CD4-positive, alpha-beta T cell treated with Interleukin-4 for 4 hours (primary cell): ENCODE measurements at places on chromosomes 6 and 20.

GRCh38 chr6:86820750-86821149 lies 116.6 kb upstream of the HTR1E start:
- no peak for DNase-seq

DNA sequence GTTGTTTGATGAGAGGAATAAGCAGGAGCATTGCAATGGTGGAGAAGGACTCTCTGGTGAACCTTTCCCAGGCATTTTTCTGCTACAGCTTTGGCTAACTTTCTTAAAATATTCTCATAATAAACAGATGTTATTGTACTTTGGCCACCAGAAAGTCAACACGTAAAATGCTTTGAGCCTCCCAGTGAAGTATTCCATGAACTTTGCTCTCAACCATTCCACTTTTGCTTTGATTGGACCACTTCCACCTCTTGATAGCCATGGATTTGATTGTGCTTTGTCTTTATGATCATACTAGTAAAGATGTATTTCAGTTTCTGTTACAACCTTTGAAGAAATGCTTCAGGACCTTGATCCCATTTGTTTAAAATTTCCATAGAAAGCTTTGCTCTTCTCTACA lies 241.1 kb downstream of the TENT5A start:
- no peak for DNase-seq

DNA sequence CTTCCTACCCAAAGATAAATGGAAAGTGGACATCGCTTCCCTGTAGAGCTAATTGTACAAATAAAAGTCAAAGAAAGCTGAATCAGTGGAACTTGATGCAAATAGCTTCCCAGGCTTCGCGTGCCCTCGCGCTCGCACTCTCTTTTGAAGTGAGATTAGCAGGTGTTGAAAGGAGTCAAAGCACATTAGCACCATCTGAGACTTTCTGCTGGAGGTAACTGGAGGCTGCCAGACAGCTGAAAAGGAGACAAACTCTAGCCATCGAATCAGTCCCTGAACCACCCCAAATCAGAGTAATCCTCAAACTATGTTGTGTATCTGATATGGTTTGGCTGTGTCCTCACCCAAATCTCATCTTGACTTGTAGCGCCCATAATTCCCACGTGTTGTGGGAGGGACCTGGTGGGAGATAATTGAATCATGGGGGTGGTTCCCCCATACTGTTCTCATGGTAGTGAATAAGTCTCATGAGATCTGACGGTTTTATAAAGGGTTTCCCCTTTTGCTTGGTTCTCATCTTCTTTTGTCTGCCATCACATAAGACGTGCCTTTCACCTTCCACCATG lies 23.7 kb downstream of the SULF2 start:
- no peak for DNase-seq

DNA sequence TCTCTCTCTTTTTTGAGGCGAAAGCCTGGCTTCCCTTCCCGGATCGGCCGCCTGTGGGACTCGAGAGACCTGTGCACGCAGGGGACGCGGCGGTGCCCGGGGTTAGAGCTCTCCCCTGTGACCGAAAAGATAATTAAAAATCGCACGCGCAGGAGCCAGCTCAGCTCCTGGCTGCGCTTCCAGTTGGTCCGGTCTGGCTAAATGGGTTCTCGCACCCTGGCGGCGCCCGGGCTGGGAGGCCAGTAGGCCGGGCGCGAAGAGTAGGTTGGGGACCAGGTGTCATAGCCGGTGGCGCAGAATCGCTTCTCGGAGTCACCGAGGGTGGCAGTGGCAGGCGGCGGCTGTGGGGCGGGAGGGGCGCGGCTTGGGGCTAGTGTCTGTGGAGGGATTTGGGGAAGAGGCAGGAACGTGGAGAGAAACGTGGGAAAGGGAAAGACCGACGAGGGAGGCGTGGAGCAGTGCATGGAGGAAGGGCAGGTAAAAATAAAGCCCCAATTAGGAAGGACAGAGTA lies 41.9 kb upstream of the SUPT3H start:
- peak; percentile 59 for DNase-seq

- DNase-seq = no peak
Observed at GRCh38 chr6:157386454-157386853, 5.5 kb downstream of the ZDHHC14 start.

DNA sequence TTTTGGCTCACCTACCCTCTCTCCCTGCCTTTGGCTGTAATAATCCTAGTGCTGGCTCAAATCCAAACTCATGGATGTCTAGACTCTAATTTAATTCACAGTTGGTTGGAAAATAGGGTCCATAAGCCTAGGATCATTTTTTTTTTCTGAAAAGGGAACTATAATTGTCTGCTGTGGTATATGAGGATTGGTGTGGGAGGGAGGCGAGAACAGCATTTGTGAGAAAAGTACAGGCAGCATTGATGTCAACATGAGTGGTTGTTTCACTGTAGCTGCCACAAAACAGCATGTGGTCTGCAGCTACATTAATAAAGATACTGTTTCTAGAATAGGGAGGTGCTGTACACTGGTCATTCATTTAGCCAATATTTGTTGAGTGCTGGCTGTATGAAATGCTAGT lies 18.6 kb upstream of the POLR1H start:
- no peak for DNase-seq

DNA sequence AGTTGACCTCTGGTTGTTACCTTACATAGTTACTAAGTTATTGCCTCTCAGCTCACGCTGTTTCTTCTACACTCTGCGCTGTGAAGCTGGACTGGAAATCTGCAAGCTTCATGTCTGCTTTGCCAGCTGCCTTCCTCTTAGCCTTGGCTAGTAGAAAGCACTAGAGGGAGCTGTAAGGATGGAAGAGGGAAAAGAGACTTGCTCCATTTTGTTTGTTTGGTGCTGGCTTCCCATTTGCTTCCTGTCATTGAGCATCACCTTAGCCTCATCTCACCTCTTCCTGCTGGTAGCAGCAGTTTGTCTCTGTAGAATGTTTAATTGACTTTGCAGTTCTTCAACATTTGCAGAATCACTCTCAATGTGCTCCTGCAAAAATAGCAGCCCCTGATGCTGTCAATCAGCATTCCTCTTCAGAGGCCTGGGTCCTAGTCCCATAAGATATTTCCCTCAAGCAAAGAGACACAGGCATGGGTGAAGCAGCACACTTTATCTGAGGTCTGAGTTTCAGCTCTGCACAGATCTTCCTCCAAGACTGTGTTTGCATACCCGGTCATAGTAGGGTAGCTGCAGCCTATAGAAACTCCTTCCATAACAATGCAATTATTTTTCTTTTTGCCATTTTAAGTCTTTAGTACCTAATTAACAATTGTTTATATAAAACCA lies 302.2 kb upstream of the EPHA7 start:
- DNase-seq = no peak

- DNase-seq = no peak
Observed at GRCh38 chr6:165800337-165800736, 137.3 kb upstream of the PDE10A start.

DNA sequence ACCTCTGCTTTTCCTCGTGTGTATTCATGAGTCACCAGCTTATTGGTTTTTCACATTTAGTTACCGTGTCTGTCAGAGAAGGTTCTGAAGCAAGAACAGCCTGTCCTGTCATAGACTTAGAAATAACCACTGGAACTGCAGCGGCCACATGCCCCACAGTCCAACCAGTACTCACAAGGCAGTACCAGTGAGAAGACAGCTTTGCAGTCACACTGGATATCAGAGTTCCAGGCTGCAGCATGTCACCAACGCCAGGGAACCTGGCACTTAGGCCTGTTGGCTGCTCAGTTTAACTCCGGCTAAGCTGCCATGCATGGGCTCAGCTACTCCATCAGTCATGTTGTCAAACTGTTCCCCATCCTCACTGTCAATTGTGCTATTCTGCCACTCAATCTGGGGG lies 40.1 kb downstream of the ADNP start:
- no peak for DNase-seq

DNA sequence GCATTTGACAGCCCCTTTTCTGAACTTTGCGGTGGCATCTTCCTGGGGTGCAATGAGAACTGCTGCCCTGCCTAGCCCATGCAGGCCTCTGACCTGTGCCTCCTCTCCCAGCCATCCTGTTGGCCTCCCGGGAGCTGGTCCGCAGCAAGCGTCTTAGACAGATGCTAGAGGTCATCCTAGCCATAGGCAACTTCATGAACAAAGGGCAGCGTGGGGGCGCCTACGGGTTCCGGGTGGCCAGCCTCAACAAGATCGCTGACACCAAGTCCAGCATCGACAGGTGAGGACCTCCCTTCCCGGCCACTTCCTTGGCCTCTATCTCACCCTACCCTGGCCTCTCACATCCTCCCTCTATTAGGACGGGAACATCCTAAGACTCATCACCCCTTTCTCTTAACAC lies 37.6 kb downstream of the MOCS1 start:
- DNase-seq = no peak

- no peak for DNase-seq
Observed at GRCh38 chr6:150324044-150324443, 44.8 kb upstream of the IYD start.

DNA sequence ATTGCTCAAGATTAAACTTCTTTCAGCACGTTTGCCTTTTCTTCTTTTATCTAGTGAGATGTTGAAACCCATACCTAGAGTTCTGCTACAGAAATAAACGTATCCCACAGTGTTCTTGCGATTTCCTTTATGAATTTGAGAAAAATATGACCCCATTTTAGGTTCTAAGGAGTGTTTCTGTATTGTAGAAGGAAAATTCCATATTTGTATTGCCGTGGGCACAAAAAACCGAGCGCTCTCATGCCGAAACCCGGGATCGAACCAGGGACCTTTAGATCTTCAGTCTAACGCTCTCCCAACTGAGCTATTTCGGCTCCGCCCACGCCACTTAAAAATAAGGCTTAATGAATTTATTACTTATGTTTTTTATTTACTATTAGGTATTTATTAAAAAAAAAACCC lies 23.7 kb downstream of the ZNF311 start:
- DNase-seq = peak; percentile 82

DNA sequence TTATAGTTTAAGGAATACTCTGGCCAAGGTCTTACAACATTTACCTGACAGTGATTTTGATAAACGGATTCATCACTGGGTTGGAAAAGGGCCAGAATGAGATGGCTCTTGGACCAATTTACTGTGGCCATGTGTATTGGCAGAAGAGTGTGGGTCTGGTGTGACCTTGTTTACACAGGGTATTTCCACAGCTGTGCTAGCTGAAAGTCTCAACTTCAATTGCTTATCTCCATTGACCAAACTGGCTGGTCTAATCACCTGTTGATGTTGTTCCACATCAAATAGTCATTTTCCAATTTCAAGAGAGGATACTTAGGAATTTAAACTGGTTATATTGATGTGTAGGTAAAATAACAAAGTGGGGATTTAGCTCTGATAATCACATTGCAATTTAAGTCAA lies 501.6 kb upstream of the MAP3K7 start:
- DNase-seq = no peak

DNA sequence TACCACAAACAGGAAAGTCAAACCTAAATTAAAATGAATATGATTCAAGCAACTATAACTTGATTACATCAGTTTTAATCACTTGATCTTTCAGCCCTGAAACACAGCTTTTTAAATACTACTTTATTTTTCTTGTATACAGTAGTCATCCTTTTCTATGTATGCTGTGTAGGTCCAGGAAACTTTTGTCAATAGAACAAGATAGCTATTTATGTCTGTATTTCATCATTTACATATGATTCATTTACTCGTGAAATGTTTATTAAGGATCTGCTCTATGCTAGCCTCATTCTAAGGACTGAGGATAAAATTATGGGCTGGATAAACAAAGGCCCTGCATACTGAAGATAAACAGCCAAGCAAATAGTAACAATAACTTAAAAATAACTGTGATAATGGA lies 930.2 kb downstream of the TFAP2A start:
- no peak for DNase-seq

GRCh38 chr6:144804246-144804790 lies 519.2 kb downstream of the UTRN start:
- DNase-seq = no peak

- DNase-seq = no peak
Observed at GRCh38 chr6:34462551-34462971, 3.3 kb upstream of the PACSIN1 start.

GRCh38 chr6:144437105-144437504 lies 152.0 kb downstream of the UTRN start:
- no peak for DNase-seq

GRCh38 chr6:137765059-137765458 lies 102.0 kb upstream of the TNFAIP3 start:
- no peak for DNase-seq

DNA sequence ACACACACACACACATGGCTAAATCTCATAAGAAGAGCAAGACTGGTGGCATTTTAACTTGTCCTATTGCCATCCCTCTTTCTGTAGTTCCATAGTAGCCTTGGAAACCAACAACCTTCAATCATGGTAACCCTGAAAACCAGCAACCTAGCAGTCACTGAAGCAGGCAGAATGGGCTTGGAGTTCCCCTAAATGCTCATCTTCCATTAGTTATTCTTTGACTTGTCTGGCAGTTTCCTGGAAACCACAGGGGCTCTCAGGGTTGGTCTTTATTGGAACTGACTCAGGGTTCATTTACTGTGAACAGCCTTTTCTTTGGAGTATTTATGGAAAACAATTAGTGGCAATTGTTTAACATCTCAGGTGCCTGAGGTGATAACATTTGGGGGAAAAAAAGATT lies 19.4 kb upstream of the BRPF3 start:
- DNase-seq = no peak

DNA sequence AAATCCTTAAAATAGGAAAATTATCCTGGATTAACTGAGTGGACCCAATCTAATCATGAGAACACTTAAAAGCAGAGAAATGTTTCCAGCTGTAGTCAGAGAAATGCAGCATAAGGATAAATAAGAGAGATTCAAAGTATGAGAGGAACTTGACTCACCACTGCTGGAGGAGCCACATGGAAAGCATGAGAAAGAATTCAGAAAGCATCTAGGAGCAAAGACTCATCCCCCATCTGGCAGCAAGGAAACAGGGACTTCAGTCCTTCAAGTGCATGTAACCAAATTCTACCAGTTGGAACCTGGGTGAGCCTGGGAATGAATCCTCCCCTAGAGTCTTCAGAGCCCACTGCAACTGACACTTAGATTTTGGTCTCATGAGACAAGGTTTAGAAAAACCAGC lies 33.7 kb downstream of the RNF146 start:
- no peak for DNase-seq

- DNase-seq = no peak
Observed at GRCh38 chr6:47073125-47074110, 31.3 kb upstream of the ADGRF1 start.

DNA sequence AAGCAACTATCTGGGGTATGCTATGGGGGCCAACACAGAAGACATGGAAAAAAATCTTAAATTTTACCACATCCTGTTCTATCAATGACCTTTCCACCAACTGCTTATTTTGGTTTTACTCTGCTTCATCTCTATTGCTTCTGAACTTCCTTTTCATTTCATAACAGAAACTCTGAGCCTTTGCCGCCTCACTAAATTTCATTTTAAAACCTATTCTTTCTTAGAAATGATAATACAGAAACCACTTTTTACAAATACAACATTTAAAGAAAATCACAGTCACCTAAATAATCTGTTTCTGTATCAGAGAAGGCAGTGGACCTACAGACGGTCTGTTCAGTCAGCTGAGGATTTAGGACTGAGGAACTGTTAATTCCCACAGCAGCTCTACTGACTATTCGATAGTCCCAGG lies 117.5 kb downstream of the KCNQ5 start:
- no peak for DNase-seq

DNA sequence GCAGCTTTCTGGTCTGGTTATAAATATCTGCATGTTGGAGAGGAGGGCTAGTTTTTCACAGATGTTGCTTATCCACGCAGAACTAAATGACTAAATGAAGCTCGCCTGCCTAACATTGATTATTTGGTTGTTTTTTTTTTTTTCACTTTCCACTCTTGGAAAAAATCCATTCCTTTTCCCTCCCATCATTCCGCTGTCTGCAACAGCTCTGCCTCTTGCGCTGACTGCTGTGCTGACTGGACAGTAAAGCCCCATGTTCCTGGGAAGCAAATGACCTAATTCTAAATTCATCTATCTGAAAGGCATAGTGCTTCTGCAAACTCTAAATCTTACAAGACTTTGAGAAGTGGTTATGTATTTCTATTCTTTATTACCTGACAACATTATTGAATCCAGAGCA lies 255.5 kb upstream of the PLN start:
- no peak for DNase-seq
